Stimulated activated CD8-positive, alpha-beta memory T cell treated with anti-CD3 and anti-CD28 coated beads, Interleukin-4, amount 100 ng/mL, for 48 hours (primary cell): ENCODE measurements at places on chromosomes 1 and 21.

GRCh38 chr21:38622827-38623209 lies 124.5 kb upstream of the ERG start:
- no peak for DNase-seq

DNA sequence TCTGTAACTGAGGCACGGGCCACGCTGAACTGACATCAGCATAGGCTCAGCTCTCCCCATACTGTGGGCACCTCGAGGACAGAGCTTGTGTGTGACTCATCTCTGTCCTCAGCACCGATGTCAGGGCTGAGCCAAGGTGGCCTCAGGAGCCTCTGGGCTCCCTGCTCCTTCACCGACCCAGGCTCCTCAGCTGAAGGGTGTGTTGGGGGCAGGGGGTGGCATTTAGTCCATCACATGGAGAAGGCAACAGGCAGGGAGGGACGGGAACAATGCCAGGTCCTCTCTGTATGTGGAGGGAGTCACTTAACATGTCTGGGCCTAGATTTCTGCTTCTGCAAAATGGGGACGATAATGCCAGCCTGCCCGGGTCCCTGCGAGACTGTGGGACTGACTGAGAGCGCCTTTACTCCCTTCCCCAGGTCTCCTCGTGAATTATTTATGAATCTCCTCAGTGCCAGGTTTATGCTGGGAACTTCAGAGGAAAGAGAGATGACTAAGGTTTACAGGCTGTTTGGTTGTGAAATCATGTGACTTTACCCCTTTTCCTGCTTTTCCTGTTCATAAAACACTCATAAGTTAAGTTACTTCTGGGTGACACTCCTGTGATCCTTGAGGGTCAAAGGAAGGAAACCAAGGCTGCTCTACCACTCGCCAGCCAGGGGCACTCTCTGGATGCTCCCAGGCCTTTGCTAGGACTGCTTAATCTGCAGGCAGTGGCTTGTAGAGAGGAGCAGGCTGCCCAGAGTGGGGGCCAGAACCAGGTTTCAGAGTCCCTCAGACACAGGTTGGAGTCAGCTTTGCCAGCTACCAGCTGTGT lies 16.2 kb downstream of the TTC39A start:
- no peak for DNase-seq

DNA sequence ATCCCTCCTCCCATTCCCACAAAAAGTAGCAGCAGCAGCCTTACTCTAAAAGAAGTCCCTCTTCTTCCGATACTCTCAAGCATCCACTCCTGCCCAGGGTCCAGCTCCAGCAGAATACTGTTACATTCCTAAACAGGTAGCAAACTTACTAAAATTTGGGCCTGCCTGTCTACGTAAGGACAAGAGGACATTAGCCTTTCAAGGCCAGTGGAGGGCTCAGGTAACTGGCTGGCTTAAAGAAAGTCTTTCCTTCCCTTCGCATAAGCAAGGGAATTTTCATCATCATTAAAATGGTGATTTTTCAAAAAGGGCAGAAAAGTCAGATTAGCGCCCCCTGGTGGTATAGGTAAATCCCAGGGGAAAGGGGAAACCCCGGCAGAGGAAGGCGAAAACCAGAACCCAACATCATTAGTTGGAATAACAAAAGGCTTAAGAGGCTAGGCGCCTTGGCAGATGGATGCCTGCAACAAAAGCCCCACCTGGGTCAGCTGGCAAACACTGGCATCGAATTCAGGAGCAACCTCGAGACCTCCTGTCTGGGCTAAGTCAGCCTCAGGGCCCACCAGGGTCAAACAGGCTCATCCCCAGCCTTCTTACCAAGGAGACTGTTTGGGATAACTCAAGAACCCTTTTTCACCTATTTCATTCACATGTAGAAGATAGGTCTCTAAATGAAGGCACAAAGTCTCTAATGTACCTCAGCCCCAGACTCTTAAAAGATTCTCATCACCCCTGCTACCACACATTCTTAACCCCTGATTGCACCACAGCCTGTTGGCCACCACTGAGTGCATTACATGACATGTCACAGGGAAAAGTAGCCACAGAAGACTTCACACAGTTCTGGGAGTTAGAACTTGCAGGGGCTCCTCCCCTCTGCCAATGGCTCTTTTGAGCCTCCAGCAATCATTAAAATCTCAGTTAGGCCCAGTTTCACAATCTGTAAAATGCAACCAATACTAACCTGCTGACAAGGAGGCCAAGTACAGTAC lies 36.7 kb downstream of the ERI3 start:
- peak; percentile 62 for DNase-seq

DNA sequence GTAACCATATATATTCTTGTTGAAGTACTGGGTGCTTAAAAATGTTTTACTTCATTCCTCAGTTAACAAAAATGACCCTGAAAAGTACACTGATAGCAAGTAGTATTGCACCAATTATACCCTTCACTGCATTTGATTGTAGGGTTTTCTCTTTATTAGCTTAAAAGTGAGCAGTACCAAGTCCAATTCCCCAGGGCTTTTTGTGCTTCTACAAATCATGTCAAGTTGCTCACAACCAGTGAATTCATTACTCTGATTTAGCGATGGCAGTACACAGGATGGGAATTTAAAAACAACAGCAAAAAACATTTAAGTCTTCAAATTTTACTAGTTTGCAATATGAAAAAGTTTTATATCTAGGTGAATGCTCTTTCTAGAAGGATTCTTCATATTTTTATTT lies 436.4 kb downstream of the PTBP2 start:
- DNase-seq = no peak

- DNase-seq = no peak
Observed at GRCh38 chr1:96234299-96234698, 487.3 kb upstream of the PTBP2 start.

GRCh38 chr1:84947536-84948410 lies 49.1 kb downstream of the MCOLN2 start:
- DNase-seq = no peak

GRCh38 chr1:21857840-21858670 lies 46.0 kb downstream of the LDLRAD2 start:
- no peak for DNase-seq

GRCh38 chr1:163046071-163046470 lies 23.1 kb upstream of the RGS4 start:
- DNase-seq = no peak

GRCh38 chr1:17984583-17984982 lies 123.0 kb upstream of the IGSF21 start:
- peak; percentile 62 for DNase-seq

DNA sequence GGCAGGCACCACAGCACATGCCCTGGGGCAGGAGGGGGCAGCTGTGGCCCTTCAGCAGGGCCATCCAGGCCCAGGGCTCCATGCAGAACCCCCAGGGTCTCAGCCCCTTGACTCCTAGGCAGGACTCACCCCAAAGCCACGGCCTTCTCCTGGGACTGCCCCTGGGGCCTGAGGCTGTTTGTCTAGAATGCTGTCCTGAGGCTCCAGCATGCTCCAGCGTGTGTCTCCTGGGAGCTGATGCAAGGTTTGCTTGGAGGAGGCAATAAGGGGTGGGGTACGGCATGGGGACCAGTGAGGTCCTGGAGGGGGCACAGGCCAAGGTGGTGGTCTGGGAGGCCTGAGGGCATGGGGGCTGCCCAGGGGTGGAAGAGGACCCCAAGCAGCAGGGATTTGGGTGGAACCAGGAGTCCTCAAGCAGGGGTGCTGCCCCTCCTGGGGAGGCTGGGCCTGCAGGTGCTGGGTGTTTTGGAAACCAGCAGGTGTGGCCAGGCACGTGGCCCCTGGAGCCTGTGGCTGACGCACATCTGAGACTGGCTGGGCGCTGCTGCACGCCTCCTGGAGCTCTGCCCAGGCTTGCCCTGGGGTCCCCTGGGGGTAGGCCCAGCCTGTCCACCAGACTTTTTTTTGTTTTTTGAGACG lies 7.8 kb upstream of the CALML6 start:
- DNase-seq = no peak

DNA sequence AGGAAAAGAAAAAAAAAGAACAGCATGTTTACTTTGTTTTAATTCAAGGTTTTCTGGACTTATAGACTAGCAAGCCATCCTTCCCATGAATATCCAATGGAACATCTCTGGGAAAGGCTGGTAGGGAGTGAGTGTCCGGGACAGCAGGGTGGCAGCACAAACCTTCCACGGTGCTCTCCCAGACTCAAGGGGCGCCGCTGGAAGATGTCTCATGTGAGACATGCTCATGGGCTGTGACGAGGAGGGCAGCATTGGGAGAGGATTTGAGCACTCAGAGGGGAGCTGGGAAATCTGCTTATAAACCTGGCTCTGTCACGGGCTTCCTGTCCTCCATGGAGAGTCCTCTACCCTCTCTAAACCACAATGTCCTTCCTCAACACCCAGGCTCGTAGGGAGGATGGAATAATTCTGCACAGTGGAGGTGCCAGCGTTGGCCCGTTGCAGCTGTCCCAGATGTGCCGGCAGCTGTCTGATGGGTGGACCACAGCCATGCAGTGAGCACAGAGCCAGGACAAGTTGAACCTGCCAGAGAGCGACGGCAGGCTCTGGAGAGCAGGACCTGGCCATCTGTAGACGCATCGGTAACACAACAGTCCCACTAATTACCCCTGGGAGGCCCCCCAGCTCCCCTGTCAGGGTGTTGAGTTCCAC lies 100.1 kb upstream of the IGSF21 start:
- no peak for DNase-seq

DNA sequence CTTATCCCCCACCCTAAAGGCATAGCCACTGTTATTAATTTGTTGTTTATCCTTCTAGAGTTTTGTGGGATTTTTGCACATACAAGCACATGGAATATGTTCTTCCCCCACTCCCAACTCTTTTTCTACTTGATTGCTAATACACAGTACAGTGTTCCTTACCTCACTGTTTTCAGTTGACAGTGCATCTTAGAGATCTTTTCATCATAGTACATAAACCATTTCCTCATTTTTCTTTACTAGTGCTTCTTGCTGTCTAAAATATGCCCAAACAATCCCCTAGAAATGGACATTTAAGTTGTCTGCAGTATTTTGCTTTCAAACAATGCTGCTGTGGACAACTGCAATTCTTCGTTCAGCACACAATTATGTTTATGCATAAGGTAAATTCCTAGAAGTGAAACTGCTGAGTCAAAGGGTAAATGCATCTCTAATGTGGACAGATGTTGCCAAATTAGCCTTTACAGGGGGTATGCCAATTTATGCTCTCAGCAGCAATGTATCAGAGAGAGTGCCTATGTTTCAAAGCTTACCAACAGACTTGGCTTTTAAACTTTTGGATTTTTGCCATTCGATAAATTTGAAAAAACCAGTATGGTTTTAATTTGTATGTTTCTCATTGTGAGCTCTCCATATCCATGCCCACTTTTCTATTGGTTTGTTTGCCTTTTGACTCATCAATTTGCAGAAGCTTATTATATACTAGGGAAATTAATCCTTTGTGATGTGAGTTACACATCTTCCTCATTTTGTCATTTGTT lies 132.6 kb downstream of the MRPS6 start:
- DNase-seq = no peak

DNA sequence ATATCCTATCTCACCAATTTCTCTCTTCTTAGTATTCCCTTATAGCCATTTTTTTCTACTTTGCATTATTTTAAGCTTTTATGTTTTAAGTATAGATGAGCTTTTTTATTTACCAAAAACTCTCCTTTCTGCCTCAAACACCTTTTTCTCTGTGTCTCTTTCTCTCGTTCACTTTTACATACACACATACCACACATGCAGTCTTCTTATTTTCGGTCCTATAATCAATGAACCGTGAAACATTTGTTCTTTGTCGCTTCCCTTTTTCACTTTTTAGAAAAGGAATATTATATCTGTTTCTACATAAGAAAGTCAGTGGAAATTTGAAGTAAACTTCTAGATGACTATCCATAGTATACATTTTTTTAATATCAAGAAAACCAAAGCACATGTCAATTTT lies 183.2 kb downstream of the MRPL39 start:
- no peak for DNase-seq

DNA sequence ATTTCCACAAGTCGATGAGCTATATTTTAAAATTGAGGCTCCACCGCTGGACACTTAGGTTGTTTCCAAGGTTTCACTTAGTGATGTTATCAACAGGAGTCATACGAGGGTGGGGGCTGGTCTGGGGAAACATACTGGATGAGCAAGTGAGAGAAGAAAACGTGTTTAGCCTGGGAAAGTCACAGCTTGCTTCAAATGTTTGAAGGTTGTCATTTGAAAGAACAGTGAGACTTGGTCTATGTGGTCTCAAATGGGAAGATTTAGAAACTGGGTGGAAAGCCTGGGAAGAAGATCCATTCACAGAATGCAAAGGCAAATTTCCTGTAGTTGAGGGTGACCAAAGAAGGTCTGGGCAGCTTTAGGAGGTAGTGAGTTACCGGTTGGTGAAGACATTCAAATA lies 9.9 kb upstream of the DYRK1A start:
- no peak for DNase-seq

- DNase-seq = no peak
Observed at GRCh38 chr1:104028416-104029035, 278.8 kb downstream of the AMY1C start.

DNA sequence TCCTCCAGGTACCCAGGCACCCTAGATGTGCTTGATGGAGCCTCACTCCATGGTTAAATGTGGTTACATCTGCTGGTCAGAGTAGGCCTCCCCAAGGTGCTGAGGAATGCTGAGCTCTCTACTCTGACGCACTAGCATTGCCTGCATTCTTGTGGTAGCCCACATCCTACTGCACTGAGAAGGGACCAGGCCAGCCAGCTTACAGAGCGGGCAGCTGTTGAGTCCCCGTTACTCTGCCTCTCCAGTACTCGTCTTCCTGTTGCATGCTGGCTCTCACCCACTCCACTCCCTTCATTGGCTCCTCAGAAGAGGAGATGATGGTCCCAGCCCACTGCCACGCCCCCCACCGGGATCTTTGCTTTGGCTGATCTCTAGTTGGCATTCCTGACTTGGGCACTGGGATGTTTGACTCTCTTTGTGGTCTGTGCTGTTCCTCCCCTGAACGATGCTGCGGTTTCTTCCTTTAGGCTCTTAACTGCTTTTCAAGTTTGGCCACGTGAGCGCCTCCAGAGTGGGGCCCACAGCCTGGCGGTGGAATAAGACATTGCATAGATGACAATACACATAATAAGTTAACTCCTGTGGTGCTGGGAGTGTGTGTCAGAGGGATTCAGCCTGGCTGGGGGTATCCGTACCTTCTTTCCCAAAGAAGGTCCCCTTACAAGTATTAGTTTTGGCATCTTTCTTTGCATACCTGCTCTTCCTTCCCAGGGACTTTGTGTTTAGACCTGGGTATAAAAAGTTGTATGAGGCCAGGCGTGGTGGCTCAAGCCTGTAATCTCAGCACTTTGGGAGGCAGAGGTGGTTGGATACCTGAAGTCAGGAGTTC lies 18.6 kb downstream of the AZIN2 start:
- DNase-seq = peak; percentile 81

- no peak for DNase-seq
Observed at GRCh38 chr1:8154621-8155052, 128.5 kb upstream of the ERRFI1 start.

GRCh38 chr1:194133152-194133551 lies 946.7 kb upstream of the B3GALT2 start:
- no peak for DNase-seq

DNA sequence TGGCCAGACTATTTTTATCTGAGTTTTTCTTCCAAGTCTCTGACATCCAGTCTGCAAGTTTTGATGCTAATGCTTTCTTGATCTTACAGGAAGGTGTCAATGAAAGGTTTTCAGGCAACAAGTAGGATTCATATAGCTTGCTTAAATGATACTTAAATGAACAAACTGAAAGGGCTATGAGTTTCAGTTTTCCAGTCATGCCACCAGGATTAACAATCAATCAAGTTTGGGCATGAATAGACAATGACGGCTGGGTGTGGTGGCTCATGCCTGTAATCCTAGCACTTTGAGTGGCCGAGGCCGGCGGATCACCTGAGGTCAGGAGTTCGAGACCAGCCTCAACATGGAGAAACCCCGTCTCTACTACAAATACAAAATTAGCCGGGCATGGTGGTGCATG lies 34.3 kb upstream of the SLC16A1 start:
- DNase-seq = no peak

- DNase-seq = no peak
Observed at GRCh38 chr1:225731491-225731890, 46.1 kb upstream of the SRP9 start.
